Motor neuron (in vitro differentiated cells): ENCODE measurements at places on chromosomes 13 and 19.

DNA sequence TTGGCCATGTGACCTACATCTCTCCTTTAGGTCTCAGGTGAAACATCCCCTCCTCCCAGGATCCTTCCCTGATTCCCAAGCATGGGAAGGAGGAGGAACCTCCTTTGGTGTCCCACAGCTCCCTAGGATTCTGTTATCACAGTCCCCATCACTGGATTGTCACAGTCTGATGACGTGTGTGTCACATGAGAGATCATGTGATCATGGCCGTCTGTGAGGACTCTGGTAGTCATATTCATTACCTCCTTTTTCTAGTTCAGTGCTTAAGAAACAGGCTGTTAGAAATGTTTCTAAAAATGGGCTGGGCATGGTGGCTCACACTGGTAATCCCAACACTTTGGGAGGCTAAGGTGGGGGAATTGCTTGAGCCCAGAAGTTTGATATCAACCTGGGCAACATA lies 3.0 kb downstream of the DHX34 start:
- ATAC-seq: no peak

DNA sequence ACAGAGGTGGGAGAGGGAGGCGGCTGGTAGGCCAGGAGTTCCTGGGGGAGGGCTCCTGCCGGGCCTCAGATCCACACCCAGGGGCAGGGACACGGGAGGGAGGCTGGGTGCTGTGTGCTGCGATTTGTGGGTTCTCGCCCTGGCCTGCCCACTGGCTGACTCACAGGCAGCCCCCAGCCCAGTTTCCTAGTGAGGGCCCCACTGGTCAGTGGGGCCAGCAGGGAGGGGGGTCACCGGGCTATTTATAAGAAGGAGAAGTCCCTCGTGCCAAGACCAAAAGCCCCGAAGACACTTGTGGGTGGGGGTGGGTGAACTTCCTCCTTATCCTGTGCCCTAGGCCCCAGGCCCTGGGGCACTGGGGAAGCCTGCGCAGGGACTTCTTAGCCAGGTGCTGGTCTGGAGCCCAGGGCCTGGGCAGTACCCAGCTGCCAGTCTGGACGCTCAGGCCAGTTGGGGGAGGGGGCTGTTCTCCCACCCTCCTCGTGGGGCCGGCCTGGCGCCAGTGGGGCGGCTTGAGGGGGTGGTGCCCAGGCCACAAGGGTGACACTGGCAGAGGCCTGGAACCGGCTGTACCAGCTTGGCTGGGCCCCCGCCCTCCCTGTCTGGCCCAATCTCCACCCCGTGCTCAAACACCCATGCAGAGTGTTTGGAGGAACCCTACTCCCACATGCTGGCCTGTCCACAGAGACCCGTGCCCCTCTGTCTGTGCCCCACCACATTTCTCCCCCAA lies 5.0 kb upstream of the JUNB start:
- no peak for ATAC-seq

GRCh38 chr13:20997301-20998161 lies 63.9 kb downstream of the LATS2 start:
- ATAC-seq: peak; percentile 98

GRCh38 chr13:80574113-80574850 lies 233.4 kb upstream of the SPRY2 start:
- no peak for ATAC-seq

GRCh38 chr13:26962671-26963070 lies 202.1 kb upstream of the GPR12 start:
- no peak for ATAC-seq

GRCh38 chr13:104805346-104805745 lies 1730.1 kb downstream of the EFNB2 start:
- no peak for ATAC-seq

DNA sequence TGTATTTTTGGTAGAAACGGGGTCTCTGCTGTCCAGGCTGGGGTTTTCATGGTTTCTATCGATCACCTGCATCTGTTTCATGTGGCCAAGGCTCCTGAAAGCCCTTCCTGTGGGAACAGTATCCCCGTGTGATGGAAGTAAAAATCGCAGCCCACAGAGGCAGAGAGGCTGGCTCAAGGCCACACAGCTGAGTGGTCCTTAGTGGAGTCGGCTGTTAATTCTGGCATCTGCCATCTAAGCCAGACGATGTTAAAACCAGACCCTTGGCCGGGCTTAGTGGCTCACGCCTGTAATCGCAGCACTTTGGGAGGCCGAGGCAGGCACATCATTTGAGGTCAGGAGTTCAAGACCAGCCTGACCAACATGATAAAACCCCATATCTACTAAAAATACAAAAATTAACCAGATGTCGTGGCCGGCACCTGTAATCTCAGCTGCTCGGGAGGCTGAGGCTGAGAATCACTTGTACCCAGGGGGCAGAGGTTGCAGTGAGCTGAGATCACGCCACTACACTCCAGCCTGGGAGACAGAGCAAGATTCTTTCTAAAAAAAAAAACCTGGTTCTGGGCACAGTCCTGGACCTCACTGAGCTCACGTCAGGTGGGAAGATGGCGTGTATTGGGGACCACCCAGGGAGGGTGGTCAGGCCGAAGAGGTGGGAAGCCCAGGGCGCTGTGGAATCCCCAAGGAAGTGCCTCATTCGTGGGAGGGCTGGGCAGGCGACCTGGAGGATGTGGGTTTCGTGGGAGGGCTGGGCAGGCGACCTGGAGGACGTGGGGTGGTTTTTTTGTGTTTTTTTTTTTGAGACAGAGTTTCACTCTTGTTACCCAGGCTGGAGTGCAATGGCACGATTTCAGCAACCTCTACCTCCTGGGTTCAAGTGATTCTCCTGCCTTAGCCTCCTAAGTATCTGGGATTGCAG lies 18.5 kb upstream of the MISP start:
- ATAC-seq: no peak

DNA sequence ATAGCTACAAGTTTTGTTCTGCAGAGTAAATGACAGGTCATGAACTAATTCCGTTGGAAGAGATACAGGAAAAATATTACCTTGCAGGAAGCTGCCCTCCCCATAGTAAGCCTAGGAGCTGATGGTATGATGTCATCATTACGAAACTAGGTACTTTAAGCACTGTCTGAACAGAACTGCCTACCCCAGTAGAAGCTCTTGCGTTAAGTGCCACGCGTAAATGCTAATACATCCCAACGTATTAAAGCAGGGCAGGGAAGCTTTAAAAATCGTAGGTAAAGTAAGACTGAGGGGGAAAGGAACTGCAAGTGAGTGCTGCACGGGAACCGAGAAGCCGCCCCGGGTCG lies 572 bp downstream of the UGGT2 start:
- peak; percentile 42 for ATAC-seq

- ATAC-seq: peak; percentile 53
Measured at GRCh38 chr13:97276862-97277269, 54.7 kb downstream of the MBNL2 start.

- no peak for ATAC-seq
Measured at GRCh38 chr19:44737238-44738071, 11.1 kb upstream of the BCL3 start.

DNA sequence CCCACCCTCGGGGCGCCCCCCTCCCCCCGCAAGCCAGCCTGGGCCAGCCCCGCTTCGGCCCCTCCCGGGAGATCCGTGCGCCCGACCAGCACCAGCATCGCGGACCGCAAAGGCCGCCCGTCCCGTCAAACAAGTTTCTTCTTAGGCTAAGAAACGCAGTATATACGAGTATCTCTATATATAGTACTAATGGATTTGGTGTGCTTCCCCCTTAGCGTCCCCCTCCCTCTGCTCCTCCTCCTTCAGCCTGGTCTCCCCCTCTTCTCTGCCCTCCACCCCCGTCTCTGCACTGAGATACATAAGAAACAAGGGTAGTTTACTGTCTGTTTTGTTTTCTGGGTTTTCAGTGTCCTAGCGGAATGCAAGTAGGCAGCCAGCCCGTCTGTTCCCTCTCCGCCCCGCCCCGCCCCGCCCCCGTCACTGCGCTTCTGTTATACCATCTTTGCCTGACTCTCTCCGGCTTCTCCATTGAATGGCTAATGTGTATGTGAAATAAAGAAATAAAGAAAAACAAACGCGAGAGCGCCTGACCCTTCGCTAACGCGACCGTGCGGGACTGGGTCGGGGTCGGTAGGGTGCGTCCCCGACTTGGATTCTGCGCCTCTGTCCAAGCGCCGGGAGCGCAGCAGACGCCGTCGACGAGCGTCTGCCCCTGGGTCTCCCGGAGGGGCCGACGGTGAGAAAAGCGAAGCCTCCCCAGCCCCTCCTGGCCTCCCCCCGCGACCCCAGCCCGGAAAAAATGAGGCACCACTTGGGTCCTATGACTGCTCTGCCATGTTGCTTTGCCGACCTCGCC lies 4.2 kb downstream of the LYL1 start:
- ATAC-seq: no peak

- no peak for ATAC-seq
Measured at GRCh38 chr13:63948045-63948444, 2532.4 kb upstream of the PCDH20 start.

GRCh38 chr13:26601669-26602068 lies 44.2 kb downstream of the WASF3 start:
- ATAC-seq: no peak

DNA sequence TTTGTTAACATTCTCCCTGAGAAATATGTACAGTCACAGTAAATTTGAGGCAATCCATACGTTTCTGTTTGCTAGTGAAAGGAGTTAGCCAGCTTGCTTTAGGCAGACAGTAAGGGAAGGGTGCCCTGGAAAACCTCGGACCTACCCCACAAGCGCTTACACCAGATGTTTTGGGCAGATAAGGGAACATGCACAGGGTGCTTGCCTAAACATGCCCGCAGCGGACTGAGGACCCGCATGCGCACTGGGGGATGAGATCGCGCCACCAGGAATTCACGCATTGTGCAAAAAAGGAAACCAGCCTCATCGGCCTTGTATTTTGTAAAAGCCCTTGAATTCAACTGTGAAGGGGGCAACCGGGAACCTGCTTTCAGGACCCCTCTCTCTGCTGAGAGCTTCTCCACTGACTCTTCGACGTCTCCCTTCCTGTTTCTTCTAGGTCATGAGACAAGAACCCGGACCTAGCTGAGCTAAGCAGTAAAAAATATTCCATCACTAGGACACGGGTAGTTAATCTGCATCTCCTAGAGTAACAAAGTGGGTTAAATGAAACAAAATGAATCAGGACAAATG lies 1399.2 kb upstream of the ATXN8OS start:
- no peak for ATAC-seq

DNA sequence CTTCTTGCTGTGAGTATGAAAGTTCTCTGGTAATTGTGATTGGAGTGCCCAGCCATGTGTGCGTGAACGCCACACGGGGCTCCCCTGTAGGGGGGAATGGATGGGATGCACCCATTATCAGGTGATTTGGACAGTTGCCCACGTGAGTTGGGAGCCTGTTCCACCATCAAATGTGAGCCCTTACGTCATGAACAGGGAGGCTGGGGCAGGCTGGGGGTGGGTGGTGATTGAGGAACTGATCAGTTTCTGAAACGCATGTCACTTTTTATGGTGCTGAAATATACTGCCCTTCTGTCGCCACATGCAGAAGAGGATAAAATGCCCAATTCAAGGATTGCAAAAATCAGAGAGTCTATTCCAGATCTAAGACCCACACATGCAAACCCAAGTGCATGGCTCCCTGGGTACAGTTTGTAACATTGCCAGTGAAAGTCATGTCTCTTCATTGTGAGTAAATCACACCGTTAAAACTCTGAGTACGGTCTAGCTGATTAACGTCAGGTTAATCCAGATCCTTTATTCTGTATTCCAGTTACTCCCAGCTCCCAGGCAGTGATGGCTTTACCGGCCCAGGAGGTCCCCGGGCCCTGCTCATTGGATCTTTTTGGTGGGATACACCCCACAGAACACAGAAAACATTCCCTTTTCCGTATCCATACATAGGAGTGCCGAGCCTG lies 90.2 kb downstream of the RAB20 start:
- ATAC-seq: no peak

- ATAC-seq: no peak
Measured at GRCh38 chr13:110119935-110120905, 186.7 kb downstream of the COL4A1 start.

DNA sequence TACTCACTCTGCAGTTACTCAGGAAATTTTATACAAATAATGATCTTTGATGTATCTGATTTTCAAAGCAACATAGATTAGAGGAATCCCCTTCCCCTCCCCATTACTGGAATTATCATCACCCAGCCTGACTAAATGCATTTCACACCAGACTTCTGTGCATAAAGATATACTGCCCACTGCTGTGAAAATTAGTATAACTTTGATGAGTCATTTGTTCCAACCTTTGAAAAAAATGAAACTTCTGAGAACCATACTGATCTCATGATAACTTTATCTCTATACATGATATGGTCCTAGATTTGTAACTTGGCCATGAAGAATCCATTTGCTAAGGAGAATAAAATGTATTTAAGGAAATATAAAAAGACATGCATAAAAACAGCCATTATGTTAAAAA lies 63.9 kb downstream of the GPC6 start:
- ATAC-seq: peak; percentile 28

DNA sequence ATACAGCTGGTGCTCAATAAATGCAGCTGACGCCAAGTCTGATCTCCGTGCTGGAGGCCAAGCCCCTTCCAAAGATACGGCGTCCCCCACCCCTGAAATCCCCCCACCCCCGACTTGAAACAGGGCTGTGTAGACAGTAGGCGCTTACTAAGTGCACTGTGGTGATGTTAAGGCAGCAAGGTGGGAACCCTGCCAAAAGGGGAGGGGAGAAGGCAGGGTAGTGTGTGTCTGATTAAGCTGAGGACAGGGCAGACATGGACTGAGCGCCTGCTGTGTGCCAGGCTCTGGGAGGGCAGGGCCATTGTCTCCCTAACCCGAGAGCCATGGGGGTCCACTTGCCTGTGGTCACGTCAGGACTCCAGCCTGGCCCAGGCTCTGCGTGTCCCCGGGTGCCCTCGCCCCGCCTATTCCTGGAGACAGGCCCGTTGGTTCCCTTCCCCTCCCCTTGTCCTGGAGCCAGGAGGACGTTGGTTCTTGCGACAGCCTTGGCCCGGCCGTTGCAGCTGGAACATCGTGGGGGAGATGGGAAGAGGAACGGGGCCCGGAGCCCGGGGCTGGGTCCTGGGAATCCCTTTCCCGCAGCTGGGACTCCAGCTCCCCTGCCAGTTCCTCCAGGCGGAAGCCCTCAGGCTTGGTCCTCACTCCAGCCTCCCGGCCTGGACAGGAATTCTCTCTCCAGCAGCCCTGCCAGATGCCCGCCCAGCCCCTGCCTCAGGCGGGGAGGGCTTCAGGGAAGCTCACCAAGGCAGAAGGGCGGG lies 1.7 kb upstream of the ELANE start:
- peak; percentile 74 for ATAC-seq

GRCh38 chr13:102328909-102329308 lies 72.9 kb downstream of the FGF14 start:
- ATAC-seq: no peak

GRCh38 chr13:45295536-45295935 lies 45.4 kb downstream of the TPT1 start:
- ATAC-seq: no peak

DNA sequence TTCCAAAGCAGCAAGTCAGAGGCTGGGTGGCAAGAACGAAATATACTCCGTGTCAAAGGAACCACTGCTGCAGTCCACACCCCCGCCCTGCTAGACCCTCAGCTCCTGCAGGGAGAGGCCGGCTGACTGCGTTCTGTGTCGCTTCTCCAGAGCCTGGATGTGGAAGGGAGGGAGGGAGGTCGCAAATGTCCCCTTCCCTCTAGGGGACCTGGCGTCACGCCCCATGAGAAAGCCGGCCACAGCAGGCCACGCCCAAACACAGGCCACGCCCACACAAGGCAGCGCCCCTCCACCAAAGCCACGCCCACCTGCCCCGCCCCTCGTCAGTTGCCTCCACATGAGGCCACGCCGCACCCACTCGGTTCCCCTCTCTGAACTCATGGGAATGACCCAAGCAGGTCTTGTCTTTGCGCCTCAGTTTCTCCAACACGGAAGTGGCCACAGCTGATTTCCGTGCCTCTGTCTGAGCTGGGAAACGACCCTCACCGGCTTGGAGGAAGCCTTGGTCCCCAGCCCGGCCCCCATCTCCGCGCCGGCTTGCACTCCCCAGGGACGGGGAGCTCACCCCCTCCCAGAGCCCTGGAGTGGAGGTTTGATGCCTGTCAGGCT lies 38.4 kb upstream of the TCF3 start:
- peak; percentile 71 for ATAC-seq
